ENCODE measurements at places on chromosomes 5 and 9. TPM values are rescaled to one million over a fixed set of nuclear protein-coding genes. Genes with fewer than 3 reads are reported as not detected.

DNA sequence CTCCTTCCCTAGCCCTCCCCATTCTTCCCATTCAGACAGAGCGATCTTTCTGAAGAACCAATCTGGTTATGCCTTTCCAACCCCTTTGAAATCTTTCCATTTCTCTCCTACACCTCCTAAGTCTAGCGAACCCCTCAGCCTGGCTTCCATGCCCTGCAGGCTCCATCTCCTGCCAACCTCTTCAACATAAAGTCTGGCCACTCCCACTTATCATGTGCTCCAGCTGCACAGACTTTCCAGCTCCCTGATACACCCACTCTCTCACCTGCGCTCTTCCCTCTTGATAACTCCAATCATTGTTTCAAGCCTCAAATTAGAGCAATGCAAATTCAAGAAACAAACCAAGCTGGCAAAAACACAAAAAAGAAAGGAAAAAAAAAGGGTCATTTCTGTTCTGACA is 3.8 kb upstream of the ORM1 start:
- no peak for DNase-seq

- DNase-seq: peak; percentile 44
These were observed 4.2 kb downstream of the MYORG start for GRCh38 chr9:34372467-34373011.

The GARIN3 gene
- total RNA-seq: not detected

The LAMC3 gene
- total RNA-seq: 17.8 TPM

The C9 gene
- total RNA-seq: 0.24 TPM

The FOXE1 gene
- 1.2 TPM for total RNA-seq

DNA sequence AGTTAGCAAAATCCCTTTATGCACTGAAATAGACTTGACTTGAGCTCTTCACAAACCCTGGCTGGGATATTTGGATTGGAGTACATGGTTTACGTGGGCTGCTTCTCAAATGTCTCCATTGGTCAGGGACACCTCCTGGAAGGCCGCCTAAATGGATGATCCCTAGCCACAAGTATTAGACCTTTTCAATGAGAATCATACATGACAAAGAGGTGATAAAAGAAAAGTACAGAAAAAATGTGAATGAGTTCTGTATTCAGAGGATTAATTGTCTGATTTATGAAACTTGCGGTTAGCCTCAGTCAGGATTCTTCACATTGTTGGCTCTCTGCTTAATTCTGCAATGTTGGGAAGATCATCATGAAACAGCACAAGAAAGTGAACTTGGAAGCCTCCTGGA is 752.8 kb upstream of the ADAMTS16 start:
- no peak for DNase-seq

The OGN gene
- total RNA-seq: 567 TPM

GRCh38 chr9:80378669-80379293 is 807.0 kb downstream of the TLE4 start:
- no peak for DNase-seq

The NUP155 gene
- total RNA-seq: 27.9 TPM

The TAF11L10 gene
- 16.4 TPM for total RNA-seq

DNA sequence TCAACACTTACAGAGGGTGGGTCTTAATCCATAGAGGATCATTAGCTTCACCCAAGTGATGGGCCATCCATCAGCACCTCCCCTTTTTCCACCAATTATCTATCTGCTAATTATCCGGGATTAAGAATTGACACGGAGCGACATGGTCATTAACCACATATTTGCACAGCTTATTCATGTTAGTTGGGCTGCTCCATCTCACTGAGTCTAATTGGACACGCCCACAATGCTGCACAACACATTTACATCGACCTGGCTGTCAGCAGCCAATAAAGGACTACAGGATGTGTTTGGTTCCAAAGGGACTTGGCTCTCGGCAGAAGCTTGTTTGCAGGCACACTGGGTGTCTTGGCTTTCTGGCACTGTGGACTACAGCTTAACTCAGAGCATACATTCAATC is 21.6 kb downstream of the FOXE1 start:
- DNase-seq: no peak

DNA sequence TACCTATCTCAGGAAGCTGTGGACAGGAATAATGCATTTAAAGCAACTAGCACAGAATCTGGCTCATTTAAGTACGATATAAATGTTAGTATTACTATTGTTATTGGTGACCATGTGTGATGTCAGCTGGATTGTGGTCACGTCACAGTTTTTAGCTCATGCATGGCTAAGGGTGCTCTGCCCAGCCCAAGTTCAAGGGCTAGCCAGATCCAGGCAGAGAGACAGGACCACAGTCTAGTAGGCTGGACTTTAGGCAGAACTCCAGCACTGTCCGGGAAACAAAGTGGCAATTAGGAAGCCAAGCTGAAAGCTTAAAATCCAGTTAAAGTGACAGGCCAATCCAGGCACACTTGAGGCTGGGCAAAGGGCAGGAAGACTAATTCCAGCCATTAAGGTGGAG is 273.6 kb downstream of the ADAMTSL1 start:
- DNase-seq: no peak

GRCh38 chr5:68519143-68519542 is 303.6 kb downstream of the PIK3R1 start:
- DNase-seq: peak; percentile 18

- no peak for DNase-seq
These were observed 5.8 kb upstream of the ST6GALNAC6 start for GRCh38 chr9:127905004-127905728.

DNA sequence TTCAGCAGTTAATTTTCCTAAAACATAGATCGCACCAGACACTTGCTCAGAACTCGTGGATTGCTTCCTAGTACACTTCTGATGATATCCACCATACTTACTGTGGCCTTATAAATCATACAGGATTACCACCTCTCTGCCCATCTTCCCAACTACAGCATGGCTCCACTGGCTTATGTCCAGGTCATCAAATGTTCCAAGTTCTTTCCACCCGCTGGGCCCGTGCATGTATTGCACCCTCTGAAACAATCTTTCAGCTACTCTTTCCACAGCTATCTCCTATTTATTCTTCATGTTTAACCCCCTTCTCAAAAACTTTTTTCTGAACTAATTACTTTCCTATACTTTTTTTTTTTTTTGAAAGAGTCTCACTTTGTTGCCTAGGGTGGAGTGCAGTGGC is 18.5 kb downstream of the FBXW2 start:
- DNase-seq: no peak

DNA sequence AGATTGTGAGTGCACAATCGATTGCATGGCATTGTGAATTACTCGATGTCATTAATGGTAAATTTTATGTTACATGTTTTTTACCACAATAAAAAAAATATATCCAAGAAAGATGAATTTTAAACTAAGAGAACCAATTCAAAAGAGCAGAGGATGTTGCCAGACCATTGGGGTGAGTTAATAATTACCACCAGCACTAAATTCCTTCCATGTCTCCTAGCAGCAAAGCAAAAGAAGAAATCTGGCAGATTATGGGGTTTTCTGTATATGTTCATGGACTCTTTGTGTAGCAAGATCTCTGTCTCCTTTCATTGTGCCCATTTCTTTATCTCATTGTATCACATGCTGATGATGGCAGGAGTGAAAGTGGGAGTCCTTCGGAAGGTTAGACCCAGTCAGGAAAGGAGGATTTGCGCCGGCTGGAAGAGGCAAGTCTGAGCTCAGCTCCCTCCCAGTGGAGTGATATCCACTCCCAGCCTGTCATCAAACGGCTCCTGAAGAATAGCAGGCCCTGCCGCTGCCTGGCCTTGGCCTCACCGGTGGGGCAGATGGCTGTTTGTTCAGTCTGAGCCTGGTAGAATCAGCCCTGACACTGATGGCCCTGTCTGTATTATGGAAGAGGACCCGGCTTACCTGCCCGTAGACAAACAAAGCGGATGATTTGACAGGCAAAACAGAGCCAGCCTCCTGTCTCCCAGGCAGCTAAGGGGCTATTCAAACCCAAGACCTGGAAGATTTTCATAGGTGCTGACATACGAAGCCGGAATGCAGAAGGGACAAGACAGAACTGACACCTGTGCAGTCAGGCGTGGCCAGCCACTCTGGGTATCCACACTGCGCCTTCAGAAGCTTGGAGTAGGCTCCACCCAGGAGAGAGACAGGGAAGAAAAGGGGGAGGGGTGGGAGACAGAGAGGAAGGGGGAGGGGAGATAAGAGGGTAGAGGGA is 21.9 kb upstream of the FOXE1 start:
- peak; percentile 32 for DNase-seq

The PTGES gene
- 50.8 TPM for total RNA-seq

DNA sequence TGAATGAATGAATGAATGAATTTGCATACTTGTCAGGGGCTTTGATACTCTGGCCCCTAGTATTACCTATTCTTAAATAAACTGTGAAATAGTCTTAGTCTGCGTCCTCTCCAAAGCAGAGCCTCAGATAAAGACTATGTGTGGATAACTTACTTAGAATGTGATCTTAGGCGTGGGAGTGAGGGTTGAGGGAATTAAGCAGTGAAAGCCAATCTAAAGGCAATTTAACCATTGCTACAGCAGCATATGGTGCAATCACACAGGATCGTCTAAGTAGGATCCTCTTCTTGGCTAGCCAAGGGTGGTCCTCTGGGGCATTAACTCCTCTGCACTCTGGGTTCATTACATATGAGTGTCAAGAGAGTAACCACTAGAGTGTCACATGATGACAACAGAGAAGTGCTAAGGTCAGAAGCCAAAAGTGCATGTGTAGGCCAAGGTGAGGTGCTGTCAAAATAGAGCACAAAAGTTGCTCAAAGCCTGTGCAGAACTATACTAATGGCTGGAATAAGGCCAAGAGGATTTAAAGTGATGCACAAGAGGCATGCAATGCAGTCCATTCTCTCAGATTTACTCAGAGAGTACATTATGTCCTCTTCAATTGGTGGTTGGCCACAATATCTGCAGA is 274.4 kb upstream of the SEMA6A start:
- peak; percentile 19 for DNase-seq

GRCh38 chr5:148933903-148934432 is 107.6 kb downstream of the ADRB2 start:
- no peak for DNase-seq

The OLFM1 gene
- total RNA-seq: 3.6 TPM

- DNase-seq: peak; percentile 54
These were observed 605.4 kb downstream of the TLE1 start for GRCh38 chr9:81083854-81084512.

GRCh38 chr5:173866243-173866857 is 21.8 kb upstream of the CPEB4 start:
- DNase-seq: no peak

DNA sequence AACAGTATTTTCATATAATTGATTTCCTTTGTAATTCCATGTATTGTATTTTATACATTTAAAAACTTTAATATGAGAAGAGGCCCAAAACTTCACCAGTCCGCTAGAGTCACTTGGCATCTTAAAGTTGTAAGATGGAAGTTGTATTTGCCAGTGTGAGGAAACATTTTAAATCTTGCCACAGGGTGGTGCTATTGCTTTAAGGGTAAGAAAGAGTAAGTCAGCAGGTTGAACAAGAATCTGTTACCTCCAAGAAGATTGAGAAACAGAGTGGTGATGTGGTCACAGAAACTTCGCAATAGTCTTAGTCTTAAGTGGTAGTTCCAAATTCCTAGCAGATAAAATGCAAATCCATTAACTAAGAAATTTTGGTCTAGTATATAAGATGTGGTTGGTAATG is 39.8 kb upstream of the RANBP6 start:
- DNase-seq: peak; percentile 75

The NTNG2 gene
- 3.9 TPM for total RNA-seq

The FAM78A gene
- 8.9 TPM for total RNA-seq

GRCh38 chr9:136977649-136978072 is 357 bp downstream of the PTGDS start:
- DNase-seq: no peak

The CDC20B gene
- total RNA-seq: 0.96 TPM

DNA sequence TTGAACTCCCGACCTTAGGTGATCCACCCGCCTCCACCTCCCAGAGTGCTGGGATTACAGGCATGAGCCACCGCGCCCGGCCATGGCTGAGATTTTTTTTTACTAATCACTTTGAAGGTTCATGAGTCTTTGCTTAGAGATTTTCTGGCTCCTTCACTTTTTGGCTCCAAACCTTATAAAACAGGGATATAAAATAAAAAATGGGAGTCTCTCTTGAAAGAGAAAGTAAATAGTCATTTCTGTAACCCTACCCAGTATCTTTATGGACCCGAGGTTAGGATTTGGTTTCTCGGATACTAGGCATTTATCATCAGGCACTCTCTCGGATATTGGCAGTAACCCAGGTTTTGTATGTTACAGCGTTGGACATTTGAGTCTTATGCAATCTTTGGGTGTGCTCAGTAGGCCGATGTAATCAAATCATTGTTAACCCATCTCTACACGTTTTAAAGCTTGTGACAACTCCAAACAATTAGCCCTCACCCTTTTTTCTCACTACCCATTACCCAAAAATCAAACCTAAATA is 25.3 kb downstream of the STXBP1 start:
- peak; percentile 94 for DNase-seq

The SLC6A3 gene
- total RNA-seq: 0.96 TPM

GRCh38 chr5:169527066-169527465 is 56.5 kb upstream of the SPDL1 start:
- DNase-seq: no peak

The IL7R gene
- total RNA-seq: 3.4 TPM

GRCh38 chr9:37042421-37042820 is 8.4 kb upstream of the PAX5 start:
- no peak for DNase-seq

The HSD17B3 gene
- total RNA-seq: 2.4 TPM

DNA sequence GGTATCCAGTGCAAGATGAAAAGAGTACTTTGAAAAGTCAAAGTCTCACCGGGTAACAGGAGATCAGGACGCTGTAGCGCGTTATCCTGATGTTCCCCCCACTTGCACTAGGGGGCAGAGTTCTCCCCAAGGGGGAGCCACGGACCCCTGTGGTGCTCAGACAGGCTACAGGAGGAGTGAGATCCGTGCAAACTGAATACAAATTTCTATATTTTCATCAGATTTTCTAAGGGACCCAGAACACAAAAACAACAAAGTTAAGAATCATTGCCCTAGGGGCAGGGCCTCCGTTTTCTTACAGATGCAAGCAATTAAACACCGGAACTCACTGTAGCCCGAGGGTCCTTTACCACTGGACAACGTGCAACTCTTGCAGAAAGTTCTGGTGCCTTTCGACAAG is 2.0 kb downstream of the MYO10 start:
- DNase-seq: peak; percentile 46

The PTPRD gene
- 29.1 TPM for total RNA-seq

GRCh38 chr5:89128092-89128491 is 245.1 kb upstream of the MEF2C start:
- no peak for DNase-seq

The EGR1 gene
- 24.1 TPM for total RNA-seq

DNA sequence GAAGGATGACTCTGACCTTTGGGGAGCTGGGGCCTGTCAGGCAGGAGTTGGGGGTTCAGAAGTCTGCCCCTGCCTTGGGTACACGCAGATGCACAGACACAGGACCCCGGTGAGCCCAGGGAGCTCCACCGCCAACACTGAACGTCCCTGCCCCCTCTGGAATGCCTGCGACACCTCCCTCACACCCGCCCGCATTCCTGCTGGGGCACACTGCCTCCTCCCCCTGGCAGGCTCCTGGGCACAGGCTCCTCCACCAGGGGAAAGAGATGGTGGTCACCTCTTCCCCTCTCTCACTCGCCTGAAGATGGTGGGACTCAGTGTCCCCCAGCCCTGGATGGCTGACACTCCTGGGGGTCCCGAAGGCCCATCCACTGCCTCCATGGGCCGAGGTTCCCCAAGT is 12.0 kb downstream of the CRB2 start:
- no peak for DNase-seq
